NCI-H748 treated with DMSO at 0.1 percent for 48 hours (cell line): ENCODE measurements at places on chromosomes 1 and 21.
A peak's percentile ranks its signal among the peaks of the same experiment; 100 is the strongest.

- no peak for DNase-seq
These were observed 43.2 kb upstream of the VAMP3 start for GRCh38 chr1:7727809-7728471.

- no peak for DNase-seq
These were observed 13.6 kb downstream of the FHAD1 start for GRCh38 chr1:15260418-15261154.

- DNase-seq: no peak
These were observed 161.8 kb upstream of the PDE4B start for GRCh38 chr1:65630855-65631254.

- DNase-seq: no peak
These were observed 779 bp downstream of the SLC44A3 start for GRCh38 chr1:94820936-94821335.

DNA sequence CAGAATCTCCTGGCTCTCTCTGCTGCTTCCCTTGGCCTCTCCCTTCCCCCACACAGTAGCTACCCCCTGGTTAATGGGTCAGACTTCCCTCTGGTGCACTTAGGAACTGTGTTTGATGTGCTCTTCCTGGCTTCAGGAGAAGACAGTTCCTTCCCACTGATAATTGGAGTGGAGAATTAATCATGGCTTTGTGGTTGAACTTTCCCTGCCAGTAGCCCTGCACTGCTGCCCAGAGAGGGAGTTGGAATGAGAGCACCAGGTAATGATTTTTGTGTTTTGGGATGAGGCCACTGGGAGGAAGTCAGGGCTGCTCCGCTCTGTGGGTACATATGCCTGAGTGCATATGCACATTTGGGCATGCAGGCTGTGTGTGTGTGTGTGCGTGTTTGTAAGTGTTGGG, 39.7 kb upstream of the PADI2 start:
- DNase-seq: no peak

DNA sequence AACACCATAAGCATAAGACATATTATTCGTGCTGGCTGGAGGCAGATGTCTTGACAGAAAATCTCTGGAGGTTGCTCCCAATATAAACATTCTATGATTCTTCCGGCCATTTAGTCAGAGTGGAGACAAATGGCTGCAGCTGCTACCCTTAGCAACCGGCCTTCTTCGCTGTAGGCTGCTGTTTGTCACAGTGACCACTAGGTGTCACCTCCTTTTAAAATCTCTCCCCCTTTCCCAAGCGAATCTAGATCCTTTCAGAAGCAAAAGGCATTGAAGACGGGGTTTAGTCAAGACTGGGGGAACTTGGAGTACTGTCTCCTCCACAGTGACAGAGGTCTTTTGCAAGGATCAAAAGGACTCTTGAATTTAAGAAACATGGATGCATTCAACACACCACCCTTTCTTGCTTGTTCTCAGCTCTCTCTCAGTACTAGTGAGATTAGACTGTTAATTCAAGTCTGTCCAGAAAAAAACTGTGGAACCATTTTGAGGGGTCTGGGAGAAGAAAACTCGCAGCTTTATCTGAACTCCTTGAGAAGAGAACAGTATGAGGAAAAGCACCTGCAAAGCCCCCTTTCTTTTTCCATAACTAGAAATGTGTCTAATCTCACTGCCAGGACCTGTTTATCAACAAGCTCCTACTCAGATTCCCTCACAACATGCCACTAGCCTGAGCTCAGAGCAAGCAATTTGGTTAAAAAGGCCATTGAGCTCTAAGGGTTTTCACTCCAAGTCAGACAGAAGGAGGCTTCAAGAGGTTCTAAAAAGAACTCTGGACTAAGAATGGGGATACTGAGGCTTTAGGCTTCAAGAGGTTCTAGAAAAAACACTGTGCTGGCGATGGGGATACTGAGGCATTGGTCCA, 408.3 kb upstream of the PLXNA2 start:
- DNase-seq: peak; percentile 75

DNA sequence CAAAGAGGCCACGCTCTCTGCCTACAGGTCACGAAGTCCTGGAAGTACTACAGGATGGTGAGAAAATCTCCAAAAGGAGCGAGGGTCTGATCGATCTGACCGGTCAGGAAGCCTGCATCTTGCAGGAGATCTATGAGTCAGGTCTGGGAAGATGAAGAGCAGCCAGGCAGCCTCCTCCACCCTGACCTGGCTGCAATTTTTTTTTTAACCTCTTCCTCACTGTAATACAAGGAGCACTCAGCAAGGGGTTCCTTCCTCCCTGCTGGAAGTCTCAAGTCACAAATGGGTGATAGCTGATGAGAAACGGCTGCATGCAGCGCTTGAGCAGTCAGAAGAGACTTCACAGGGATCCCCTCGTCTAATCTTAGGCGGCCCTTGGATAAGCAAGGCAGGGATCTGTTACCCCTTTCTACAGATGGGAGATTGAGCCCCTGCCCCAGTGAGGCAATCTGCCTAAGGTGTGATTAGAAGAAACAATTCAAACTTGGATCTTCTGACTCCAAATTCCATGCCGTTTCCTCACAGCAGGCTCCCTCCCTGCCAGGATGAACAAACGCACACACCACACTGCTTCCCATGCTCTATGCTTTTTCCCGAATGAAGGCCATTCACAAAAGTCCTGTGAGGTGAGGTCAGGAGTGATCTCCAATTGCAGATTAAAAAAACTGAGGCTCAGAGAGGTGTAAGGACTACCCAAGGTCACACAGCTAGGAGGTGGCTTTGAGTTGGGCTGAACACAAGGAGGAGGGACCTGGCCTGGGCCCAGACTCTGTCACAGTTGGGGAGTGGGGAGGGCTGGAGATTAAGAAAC, 48.3 kb downstream of the ECE1 start:
- no peak for DNase-seq

- no peak for DNase-seq
These were observed 266.3 kb downstream of the RHOU start for GRCh38 chr1:229001467-229002011.

- no peak for DNase-seq
These were observed 267.9 kb downstream of the ZNF326 start for GRCh38 chr1:90262791-90263190.
